Stimulated activated CD4-positive, alpha-beta T cell treated with anti-CD3 and anti-CD28 coated beads, Interleukin-4, amount 100 ng/mL, for 48 hours (primary cell): ENCODE measurements at places on chromosomes 7 and 10.

DNA sequence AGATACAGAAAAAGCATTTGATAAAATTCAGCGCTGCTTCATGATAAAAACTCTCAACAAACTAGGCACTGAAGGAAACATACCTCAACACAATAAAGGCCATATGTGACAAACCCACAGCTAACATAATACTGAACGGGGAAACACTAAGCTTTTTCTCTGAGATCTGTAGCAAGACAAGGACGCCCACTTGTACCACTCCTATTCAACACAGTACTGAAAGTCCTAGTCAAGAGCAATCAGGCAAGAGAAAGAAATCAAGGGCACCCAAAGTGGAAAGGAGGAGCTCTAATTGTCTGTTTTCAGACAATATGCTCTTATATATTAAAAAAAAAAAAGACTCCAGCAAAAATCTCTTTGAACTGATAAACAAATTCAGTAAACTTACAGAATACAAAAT is 13.3 kb downstream of the DIP2C start:
- DNase-seq = no peak

DNA sequence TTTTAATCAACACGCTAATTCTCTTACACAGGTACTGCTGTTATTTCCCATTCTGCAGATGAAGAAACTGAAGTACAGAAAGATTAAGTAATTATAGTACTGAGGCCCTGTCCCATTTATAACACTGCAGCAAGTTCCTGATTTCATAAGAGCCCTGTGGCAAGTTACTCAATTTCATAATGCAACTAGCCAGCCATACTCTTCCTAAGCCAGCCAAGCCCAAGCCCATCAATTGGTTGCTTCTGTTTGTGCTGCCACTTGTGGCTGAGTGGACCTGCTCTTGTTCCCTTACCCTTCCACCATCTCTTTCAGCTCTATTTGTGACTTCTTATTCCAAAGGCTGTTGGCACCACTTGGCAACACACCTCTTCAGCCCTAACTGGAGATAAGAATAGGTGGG is 19.7 kb upstream of the PRPF18 start:
- DNase-seq = no peak

GRCh38 chr7:103622274-103622673 is 176.3 kb upstream of the SLC26A5 start:
- no peak for DNase-seq

DNA sequence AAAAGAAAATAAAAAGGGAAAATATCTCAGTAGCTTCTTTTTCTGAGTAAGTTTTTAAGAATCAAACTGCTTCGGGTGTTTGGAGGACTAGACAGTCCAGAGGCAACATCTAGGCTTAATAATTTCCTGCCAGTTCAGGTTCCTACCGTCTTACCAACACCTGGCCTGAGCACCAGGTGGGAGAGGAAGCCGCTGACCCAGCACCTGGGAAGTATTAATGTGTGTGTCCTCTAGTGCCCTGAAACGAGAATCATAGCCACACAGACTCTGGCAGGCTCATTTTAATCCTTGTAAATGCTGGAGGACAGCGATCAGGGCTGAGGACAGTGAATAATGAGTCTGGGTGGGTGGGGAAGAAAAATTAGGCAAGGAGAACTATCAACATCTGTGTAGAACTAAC is 137.4 kb downstream of the ZNF438 start:
- DNase-seq = no peak

DNA sequence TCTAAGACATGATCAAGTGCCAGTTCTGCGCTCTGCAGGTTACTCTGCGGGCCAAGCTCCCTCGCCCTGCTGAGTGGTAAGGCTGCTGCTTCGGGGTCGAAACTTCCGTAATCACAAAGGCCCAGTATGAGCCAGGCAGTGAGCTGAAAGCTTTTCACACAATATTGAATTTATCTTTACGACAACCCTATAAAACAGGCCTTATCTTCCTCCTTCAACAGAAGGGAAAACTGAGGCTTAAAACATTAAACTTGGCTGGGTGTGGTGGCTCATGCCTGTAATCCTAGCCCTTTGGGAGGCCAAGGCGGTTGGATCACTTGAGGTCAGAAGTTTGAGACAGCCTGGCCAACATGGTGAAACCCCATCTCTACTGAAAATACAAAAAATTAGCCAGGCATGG is 83.3 kb downstream of the FAM107B start:
- no peak for DNase-seq

- DNase-seq = no peak
Measured at GRCh38 chr10:102524746-102525145, 21.0 kb downstream of the SUFU start.

DNA sequence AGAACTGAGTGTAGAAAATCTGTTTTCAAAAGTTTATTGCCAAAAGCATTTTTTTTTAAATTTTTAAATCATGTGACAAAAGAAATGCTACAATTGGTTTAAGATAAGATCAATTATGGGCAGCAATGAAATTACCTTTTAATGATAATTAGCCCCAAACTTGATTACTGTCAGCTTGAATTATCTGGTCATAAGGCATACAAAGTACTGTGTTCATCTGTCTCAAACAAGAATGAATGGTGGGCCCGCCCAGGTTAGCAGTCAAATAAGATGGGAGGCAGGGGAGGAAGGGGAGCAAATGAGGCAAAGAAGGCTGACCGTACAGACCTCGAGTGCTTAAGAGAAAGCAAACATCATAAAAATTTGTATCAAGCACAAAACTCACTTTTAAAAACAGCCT is 68.1 kb downstream of the JAZF1 start:
- no peak for DNase-seq

GRCh38 chr7:96827701-96828100 is 118.1 kb upstream of the SEM1 start:
- DNase-seq = no peak
